ENCODE measurements at places on chromosomes 12 and 14.

DNA sequence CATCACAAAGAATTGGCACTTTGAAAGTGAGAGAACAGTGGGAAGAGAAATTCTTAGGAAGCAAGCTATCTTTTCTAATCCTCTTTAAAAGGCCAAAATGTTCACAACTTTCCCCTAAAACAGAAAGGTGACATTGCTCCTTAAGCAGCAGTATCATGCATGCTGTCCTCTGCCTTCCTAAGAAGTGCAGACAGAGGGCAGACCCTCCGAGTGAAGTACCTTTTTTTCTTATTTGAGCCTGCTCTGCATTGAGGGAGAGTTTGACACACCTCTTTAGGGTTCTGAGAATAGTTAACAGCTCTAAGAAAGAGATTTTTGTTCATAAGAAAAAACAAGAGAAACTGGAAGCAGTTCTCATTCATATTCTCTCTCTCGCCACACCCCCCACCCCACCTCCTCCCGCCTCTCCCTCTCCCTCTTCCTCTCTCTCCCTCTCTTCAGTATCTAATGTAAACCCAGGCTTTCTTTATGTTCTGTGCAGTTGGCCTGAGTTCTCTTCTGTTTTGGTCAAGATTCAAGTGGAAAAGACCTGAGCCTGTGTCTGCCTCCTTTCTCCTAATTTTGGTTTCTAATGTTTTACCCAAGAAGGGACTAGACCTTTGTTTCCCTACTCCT lies 709.1 kb downstream of the DIO2 start:
- no peak for DNase-seq

DNA sequence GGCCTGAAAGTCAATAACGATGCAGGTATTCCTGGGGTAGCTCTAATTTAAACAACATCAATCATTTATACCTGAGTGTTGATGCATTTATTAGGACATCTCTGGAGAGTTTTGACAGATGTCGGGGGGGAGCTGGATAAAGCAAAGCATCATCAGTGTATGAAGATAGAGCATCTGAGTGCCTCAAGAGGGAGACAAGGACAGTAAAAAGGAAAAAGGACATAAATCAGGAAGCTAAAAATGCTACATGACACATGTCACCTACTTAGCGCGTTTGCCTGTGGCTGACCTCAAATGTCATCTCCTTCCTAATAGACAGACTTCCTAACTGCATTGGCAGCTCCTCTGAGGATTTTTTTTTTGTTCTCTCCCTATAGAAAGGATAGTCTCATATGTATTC lies 259.5 kb upstream of the PKP2 start:
- no peak for DNase-seq

- DNase-seq: no peak
Observed at GRCh38 chr12:6768990-6769389, 2.8 kb downstream of the PTMS start.

GRCh38 chr12:25382311-25383106 lies 131.8 kb upstream of the KRAS start:
- DNase-seq: no peak

DNA sequence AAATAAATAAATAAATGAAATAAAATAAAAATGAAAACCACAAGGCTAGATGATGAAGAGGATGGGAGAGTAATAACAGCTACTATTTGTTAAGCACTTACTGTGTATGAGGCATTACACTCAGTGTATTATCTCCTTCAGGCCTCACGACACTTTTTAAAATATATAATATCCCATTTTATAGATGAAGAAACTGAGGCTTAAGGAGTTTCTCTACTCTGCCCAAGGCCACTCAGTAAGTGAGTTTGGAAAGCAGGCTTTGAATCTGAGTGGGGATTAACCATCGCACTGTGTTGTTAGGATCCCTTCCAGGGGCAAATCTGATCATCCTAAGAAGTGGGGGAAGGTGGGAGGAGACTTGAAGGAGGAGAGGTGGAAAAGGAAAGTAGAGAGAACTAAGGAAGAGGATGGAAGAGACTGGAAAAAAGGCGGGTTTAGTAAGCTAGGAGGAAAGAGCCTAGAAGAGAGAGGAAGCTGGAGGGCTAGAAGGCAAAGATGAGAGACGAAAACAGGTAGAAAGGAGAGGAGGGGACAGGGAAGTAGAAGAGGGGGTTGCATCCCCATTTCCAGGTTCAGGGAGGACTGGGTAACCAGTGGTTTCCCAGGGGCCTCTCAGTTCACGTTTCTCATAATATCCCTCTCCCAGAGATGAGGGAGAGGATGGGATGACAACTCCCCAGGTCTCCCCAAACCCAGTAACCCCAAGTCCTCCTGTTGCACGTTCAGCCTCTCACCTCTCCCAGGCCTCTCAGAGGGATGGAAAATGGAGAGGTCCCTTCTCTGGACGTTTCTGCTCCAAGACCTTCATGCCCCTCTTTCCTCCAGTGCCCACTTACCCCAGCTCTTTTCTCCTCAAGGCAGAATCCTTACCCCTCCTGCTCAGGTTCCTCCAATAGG lies 1.7 kb downstream of the STAT6 start:
- DNase-seq: no peak

DNA sequence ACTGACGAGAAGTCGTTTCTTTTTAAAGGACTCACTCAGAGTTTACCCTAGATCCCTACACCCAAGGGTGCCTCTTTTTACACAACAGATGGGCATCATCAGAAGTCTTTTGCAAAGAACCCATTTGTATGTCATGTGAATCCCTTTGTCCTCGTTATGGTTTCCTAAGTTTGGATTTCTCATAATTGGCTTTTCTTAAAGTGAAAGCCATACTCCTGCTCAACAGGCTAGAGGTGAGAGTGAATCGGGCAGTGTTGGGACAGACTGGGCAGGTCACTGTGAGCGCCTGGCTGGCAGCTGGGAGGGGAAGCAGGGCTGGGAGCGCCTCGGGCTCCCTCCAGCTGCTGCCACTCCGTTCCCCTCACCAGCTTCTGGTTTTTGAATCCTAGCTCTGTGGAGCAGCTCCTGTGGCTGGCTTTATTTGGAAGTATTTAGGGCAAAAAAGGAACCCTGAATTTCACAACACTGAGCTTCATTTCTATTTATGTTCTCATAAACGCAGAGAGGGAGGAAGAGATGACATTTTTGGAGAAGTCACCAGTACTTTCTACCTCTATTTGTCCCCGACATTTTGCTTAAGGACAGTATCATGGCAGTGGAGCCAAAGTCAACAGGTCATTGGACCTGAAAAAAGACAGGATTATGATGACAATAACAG lies 63.8 kb upstream of the ACTN1 start:
- DNase-seq: no peak

- DNase-seq: no peak
Observed at GRCh38 chr12:67705394-67706370, 57.1 kb downstream of the DYRK2 start.

GRCh38 chr12:66449531-66449930 lies 147.2 kb downstream of the HELB start:
- DNase-seq: no peak

DNA sequence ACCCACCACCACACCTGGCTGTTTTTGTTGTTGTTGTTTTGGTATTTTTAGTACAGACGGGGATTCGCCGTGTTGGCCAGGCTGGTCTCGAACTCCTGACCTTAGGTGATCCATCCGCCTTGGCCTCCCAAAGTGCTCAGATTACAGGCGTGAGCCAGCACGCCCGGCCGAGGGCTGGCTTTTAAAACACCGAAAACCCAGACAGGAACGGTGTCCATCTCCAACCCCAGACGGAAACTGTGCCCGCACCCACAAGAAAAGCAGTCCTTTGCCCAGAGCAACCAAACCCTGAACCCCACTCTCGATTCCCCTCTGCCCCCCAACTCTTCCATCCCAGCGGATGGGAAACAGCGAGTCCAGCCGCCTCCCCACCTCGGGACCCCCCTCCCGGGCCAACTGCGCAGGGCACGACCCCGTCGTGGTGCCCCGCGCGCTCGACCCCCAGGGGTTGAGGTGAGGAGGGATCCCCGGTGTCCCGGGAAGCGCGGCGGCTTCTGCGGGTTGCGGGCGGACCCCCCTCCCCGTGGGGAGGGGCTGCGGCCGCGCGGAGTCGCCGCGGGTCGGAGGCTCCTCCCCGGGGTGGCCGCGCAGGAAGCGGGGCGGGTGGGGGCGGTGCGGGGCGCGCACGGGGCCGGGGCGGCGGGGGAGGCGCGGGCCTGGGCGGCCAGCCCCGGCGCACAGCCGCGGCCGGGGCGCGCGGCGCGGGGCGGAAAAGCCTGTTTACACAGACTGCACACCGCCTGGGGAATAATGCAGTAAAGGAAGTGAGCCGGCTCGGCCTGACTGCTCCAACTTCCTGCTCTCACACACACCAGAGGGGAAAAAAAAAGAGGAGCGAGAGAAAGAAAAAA lies at the start of gene ELK3:
Gene ELK3 (plus strand): TSS at position 651 of the 851 bp plus-strand sequence.
- no peak for DNase-seq

GRCh38 chr14:59961518-59962062 lies 41.6 kb downstream of the LRRC9 start:
- no peak for DNase-seq
